ENCODE measurements at places on chromosomes 1 and 21.

DNA sequence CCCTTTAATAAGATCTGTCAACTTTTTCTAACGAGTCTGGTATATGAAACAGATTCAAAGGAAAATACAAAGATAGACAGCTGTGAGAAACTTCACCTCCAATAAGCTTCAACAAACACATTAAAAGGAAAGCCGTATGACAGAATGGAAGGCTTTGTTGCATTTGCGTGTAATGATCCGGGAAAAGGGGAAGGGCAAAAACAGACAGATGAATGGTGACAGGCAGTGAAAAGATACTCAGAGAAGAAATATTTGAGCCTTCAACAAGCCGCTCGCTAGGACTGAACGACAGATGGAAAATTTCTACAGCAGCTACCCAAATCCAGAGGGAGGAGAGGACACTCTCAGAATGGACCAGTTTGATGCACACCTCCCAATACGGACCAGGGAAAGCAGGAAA is 14.9 kb downstream of the COPA start:
- no peak for DNase-seq

DNA sequence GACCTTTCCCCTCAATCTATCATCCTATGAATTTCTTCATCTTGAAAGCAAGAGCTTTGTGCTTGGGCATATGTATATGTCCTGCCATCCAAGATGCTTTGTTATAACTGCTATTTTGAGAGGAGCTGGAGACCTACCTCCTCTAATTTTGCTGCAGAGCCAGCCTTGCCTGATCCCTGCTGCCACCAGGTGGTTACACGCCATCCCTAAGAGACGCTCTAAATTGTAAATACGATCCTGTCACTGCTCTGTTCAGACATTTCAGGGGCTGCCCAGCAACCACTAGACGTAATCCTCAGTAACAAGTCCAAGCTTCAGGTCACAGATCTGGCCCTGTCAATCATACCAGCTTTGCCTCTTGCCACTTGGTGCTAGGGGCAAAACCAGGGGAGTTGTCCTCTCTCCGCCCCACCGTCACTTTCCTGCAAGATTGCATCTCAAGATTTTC is 32.9 kb downstream of the GPA33 start:
- DNase-seq, result no peak

DNA sequence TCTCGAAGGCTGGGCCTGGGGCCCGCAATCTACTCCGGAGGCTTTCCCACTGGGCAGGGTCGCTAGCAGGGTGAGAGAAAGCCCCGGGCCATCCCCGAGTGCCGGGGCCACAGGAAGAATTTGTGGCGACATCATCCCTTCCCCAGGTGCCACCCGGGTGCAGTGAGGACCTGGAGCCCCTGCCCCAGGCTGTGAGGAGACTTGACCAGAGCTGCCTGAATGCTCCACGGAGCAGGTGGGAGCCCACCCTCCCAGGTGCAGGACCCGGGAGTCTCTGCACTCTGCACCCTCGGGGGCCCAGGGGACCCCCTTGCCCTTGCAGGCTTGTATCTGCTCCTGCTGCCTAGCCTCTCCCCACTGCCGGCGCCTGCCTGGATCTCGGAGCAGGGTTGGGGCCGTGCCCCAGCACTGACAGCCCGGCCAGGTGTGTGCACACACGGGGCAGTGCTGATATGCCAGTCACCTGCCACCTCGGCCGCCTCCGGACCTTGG is 67.5 kb upstream of the RGS7 start:
- DNase-seq, result no peak

DNA sequence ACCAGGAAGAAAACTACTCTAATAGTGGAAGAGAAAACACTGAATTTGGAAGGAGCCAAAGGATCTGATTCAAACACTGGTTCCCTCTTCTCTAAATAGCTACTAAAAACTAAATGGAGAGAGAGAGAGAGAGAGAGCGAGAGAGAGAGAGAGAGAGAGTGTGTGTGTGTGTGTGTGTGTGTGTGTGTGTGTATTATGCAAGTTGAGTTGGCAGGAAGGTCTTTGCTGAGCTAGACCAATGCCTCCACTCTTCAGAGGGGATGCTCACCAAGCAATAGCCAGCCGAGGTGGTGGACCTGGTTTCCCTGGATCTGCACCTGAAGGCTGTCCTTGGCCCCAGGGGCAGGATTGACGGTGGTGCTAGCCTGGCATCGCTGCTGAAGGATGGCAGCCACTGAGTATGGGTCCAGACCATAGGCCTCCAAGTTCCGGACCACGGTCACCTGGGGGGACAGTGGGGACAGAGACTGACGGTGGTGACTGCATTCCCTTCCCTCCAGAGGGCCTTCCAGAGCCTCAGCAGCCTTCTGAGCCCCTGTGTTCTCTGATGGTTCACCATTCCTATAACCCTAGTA is 18.8 kb downstream of the EIF2D start:
- no peak for DNase-seq

DNA sequence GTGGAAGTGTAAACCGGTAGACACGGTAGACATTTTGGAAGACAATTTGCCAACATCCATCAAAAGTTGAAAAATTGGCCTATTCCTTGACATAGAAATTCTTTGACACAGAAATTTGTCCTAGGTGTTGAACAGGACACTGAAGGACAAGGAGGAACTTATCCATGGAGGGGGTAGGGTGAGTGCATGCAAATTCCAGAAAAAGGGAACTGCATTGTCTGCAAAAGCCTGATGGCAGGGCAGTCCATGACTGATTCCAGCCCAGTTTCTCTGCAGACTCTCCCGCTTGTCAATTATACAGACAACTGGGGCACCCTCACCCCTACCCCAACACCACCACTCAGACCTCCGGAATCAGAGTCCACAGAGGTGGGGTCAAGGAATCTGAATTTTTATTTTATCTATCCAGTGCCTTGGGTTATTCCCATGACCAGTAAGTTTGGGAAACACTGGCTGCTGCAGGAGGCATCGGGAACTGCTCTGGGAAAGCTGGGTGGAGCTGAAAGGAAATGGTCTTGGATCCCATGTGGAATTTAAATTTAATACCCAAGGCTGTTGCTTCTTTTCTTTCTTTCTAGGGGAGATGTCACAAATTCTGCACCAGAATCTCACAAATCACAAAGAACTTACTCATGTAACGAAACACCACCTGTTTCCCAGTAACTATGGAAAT is 103.3 kb upstream of the SLC45A1 start:
- DNase-seq, result no peak

- no peak for DNase-seq
Measured at GRCh38 chr1:48903291-48903690, 126.6 kb upstream of the BEND5 start.
